ENCODE measurements at places on chromosomes 1 and 21.
A peak's percentile ranks its signal among the peaks of the same experiment; 100 is the strongest.

DNA sequence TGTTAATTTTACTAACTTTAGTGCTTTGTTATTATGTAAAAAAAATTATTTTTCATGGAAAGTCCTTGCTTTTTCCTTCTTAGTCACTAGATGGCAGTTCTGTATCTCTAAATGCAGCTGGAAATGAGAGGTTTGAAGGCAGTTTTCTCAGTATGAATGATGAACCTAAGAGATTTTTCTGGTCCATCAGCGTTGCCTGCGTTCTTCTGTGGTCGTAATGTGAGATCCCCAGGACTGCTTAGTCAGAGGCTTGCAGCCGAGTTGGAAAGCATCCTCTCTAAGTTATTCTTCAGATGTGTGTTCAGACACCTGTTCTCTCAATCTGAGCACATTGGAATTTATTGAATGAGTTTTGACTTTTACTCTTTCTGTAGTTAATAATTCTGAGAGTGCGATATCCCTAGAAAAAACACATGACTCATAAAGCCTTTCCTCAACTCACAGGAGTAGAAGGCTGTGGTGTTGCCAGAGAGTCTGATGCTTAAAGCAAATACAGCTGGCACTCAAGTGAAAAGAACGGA, 99.3 kb downstream of the FMN2 start:
- DNase-seq, result peak; percentile 71

GRCh38 chr1:39258146-39258924, 53.8 kb downstream of the MACF1 start:
- no peak for DNase-seq

DNA sequence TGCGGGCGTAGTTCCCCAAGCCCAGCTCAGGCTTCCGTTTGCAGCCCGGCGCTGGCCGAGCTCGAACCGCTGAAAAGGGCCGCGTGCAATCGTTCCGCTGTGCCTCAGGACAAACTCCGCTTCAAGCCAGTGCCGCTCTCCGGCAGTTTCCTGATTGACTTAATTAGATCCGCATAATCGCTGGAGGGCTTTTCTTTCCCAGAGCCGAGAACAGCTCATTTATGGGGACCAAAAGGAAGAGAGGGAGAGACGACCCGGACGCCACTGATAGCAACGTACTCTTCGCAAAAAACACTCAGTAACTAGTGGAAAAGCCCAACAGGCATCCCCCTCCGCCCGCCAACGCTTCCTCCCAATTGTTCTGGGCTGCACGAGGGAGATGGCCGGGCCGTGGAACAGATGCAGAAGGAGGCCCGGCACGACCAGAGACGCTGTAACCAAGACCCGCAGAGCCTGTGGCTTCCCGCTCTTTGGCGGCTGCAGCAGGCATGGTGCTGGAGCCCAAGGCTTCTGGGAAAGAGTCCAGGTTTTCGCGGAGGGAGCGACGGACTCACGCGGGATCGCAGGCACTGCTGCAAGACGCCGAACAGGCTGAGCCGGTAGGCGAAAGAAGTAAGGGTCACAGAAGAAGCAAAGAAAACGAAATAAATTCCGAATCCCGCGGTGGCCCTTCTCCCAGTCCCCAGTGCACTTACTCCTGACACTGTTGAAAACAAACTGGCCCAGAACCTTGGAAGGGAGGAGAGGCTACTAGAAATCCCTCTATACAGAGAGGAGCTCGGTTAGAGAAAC, 3.6 kb upstream of the FOXD2 start:
- peak; percentile 65 for DNase-seq

- no peak for DNase-seq
Measured at GRCh38 chr1:188514917-188515316, 1686.2 kb downstream of the PLA2G4A start.

DNA sequence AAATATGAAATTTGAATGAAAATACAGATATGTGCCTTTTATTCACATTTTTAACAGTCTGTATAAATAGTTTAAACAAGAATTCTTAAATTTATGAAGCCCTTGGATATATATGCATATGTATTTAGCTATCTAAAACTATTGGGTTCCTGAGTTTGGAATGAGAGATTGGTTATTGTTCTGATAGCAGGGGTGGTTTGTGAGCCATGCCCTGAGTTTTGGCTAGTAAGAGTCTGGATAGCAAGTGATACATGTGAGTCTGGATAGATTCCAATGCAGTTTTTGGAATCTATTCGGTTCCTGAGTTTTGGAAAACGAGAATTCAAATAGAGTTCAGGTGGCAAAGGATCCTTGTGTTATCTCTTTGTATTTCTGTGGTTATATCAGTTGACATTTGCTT, 2.8 kb downstream of the MAN1A2 start:
- DNase-seq, result no peak

- no peak for DNase-seq
Measured at GRCh38 chr21:42518215-42518614, 4.6 kb downstream of the SLC37A1 start.

- DNase-seq, result no peak
Measured at GRCh38 chr1:245510144-245510543, 355.4 kb downstream of the KIF26B start.

DNA sequence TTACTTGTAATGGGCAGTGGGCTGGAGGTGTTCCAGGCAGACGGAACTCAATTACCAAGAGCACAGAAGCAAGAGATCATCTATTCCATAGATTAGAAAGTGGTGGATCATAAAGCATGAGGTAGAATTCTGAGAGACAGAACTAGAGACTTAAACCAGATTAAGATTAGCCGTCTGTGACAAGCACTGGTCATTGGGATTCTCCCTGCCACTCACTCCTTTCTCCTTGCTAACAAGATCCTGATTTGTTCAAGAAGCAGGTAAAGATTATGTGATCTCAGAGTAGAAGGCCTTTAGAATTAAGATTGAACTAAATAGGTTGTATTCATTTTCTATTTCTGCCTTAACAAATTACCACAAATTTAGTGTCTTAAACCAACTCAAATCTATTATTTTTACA, 1.5 kb upstream of the HSPA13 start:
- DNase-seq, result no peak

DNA sequence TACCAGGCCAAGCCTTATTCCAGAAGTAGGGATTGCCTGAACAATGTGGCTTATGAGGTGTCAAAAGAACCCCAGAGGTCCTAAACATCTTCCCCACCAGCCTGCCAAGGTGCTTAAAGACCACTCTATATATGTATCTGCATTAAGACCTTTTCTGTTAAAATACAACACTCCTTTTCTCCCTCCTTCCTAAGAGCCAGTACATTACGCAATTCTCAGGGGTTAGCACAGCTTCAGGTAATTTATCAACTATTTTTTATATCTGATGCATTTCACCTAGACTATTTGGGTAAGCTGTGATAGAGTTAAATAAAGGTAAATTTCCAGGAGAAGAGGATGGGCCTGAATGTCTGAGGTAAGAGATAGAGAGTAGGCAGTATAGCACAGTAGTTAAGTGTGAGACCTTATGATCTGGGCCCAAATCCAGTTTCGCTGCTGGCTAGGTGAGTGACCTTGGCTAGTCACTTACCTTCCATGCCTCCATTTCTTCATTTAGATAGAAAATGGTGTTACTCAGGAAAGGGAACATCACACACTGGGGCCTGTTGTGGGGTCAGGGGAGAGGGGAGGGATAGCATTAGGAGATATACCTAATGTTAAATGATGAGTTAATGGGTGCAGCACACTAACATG, 5.1 kb upstream of the CCN1 start:
- no peak for DNase-seq

GRCh38 chr1:54791880-54792522, 9.1 kb downstream of the TTC22 start:
- DNase-seq, result peak; percentile 2

- no peak for DNase-seq
Measured at GRCh38 chr1:197664391-197664790, 110.9 kb downstream of the DENND1B start.

DNA sequence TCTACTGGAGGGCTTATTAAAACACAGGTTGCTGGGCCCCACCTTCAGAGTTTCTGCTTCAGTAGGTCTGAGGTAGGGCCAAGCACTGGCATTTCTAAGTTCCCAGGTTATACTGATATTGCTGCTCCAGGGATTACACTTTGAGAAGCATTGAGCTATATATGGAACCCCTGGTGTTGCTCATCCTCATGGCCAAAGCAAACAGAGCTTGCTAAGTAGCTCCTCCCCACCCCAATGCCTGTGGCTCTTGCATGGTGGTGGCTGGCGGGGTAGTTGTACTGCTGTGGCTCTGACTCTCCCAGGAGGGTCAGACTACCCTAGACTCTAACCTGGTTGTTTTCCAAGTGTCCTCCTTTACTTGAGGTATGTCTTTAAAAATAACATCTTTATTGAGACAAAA, 143.6 kb downstream of the SPATA46 start:
- no peak for DNase-seq

DNA sequence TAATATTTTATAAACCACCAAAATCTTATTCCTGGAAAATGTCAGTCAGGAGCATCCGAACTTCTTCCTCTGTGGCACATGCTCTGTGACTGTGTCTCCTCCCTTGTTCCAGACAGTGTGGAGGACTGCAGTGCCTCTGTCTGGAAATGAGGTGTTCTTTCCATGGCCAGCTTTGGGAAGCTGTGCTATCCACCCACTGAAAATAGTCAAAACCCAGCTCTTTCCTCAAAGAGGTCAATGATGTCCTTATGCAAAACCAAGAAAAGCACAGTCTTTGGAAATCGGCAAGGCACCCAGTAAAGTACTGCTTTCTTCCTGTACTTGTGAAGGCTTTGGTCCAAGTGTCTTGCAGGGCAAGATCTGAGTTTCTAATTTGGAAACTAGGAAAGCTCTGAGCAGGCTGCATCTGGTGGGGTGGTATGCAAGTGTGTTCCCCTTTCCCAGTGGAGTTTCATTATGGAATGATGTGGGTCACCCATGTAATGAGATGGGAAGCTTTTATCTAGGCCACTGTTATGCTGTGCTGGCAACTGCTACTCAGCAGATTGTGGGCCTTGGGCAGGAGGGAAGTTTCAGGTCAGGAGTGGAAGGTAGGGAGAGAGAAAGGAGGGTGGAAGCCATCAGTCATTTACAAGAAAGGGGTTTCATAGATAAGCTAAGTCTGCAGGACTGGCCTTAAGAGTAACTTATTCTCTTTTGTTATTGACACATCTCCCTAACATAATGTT, 6.0 kb downstream of the KIAA0040 start:
- no peak for DNase-seq

- DNase-seq, result no peak
Measured at GRCh38 chr1:110383251-110383990, 7.4 kb downstream of the SLC16A4 start.

DNA sequence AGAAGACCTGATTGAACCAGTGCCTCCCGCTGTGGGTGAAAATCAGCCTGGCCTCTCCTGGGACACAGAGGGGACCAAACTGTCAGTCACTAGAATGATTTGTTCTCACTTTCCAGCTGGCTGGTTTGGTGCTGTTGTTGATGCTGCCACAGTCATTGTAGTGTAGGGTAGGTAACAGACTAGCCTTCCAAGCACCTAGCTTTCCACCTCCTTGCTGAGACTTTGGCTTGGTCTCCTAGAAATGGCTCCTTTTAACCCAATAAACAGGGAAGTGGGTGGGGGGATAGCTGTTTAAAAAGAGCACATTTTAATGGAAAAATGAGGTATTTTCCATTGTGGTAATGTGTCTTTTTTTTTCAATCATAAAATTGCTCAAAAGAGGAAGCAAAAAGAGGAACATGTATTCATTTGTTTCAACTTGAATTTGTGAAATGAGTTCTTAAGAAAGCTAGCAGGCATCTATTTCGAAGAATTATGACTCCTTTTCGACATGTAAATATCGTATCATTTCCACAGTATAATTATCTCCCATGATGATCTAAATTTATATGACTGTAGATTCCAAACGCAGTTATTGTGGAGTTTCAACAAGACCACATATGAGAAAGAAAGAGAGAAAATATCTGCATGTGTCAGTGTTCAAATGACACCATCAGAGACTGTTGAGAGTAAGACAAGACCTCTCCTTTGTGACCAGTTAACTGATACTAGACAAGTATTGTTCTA, 190.1 kb downstream of the HLX start:
- DNase-seq, result no peak

- peak; percentile 74 for DNase-seq
Measured at GRCh38 chr1:206489980-206490770, 17.2 kb upstream of the RASSF5 start.

- peak; percentile 93 for DNase-seq
Measured at GRCh38 chr1:72282271-72283021, at the start of gene NEGR1. Gene NEGR1, minus strand, starts transcription at chr1:72282539.

GRCh38 chr1:184745929-184746638, 8.6 kb downstream of the EDEM3 start:
- no peak for DNase-seq

- no peak for DNase-seq
Measured at GRCh38 chr1:33314416-33314815, 6.5 kb downstream of the A3GALT2 start.

DNA sequence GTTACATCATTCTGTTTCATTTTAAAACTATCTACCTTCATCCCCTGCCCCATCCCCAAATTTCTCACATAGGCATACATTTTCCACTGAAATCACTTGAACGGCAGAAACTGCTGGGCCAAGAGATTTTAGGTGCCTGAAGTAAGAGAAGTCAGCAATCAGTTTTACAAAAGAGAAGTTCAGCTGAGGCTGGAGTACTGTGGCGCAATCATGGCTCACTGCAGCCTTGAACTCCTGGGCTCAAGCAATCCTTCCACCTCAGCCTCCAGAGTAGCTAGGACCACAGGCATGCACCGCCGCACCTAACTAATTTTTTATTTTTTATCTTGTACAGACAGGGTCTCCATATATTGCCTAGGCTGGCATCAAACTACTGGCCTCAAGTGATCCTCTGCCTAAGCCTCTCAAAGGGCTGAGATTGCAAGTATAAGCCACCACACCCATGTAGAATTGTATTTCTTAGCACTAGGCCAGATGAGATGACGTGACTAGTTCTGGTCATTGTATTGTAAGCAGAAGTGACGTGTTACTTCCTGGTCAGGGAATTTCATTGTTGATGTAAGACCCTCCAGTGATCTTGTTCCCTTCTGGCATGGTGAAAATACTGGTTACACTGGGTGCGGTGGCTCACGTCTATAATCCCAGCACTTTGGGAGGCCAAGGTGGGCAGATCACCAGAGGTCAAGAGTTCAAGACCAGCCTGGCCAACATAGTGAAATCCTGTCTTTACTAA, 7.1 kb downstream of the BECN2 start:
- DNase-seq, result no peak

GRCh38 chr1:79738101-79738500, 731.6 kb upstream of the ADGRL4 start:
- no peak for DNase-seq

DNA sequence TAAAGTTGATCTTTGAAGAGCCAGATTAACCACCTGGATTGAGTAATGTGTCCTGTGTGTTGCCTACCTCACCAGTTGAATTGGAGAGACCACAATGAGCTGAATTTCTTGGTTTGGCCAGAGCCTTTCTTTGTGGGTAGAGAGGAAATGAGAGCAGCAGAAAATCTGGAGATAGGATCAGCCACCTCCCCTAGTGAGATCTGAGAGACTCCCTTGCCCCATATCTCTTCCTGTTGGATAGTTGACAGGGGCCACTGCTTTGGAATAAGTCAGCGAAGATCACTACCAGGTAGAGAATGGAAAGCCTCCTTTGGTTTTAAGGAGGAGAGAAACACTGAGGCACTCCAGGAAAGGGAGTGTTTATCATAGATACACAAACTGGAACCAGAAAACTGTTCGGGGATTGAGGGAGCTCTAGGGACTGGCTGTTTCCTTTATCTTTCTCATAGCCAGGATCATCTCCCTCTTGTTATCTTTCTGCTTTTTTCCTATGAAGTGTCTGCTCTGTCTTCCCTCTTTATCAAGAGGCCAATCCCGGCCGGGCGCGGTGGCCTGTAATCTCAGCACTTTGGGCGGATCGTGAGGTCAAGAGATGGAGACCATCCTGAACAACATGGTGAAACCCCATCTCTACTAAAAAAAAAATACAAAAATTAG, 21.3 kb upstream of the ZNF326 start:
- no peak for DNase-seq

Measured in left hindlimb (tissue), 1 donor.